T-helper 17 cell (primary cell): ENCODE measurements at places on chromosomes 11 and 22. TPM values are rescaled to one million over a fixed set of nuclear protein-coding genes. Genes with fewer than 3 reads are reported as not detected.

OR6T1 gene
- total RNA-seq, result not detected

ZP1 gene
- not detected for total RNA-seq

KBTBD3 gene
- total RNA-seq, result 4.8 TPM

MMP12 gene
- total RNA-seq, result not detected

GAB4 gene
- total RNA-seq, result not detected

PKP3 gene
- total RNA-seq, result not detected

CLCF1 gene
- total RNA-seq, result 7.3 TPM

IL18 gene
- total RNA-seq, result 0.94 TPM

MRGPRX4 gene
- total RNA-seq, result not detected

APOA5 gene
- not detected for total RNA-seq

BIK gene
- 3.8 TPM for total RNA-seq

MS4A4E gene
- total RNA-seq, result 1.1 TPM

FAT3 gene
- not detected for total RNA-seq

SLC22A25 gene
- total RNA-seq, result not detected

PLET1 gene
- total RNA-seq, result not detected

APOBEC3A gene
- 4.1 TPM for total RNA-seq

DNA sequence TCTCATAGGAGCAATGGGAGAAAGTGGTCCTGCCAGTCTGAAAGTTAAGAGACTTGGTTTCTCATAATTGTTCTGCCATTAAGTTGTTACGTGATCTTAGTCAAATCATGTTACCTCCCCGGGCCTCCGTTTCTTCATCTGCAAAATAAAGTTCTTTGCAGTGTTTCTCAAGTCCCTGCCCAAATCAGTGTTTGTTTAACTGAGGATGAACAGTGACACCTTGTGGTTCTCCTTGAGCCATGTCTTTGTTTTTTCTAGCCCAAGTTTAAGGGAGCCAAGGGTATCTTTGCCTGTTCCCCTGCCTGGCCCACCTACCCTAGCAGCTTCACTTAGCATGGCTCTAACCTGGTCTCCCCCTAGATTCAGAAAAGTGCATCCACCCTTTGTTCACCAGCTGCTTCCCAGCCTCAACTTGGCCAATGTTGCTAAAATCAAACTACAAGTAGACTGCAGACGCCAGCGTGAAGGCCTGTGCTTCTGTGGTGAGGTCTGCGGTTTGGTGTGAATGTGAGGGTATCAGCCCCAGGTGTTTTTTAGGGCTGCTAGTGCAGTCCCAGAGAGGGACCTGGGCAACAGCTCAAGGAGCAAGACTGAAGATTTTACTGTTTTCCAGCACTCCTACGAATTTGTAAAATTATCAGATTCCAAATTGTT is 35.5 kb downstream of the FZD4 start:
- peaks cover 20% of the 10 kb centered on the region for H3K27me3 ChIP-seq
- DNase-seq, result no peak
- no peak overlapping the region for H3K4me3 ChIP-seq
- no peaks in the 10 kb centered on the region for H3K36me3 ChIP-seq

DNA sequence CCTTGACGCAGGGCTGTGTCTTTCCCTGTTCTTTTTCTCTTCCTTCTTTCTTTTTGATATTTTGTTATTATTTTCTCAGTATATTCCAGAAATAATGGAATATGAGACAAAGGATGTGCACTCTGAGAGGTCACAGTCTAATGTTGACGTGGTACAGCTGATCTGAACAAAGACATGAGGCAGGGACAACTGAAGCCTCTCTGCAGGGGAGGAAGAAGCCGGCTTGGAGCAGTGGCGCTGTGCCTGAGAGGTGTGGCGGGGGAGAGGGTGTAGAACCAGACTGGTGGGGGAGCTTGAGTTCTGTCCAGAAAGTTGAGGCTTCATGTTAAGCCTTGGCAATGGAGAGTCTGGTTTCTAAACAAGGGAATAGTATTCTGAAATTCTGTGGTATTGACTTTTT is 34.7 kb downstream of the ADAMTS15 start:
- DNase-seq, result no peak
- no peaks in the 10 kb centered on the region for H3K4me1 ChIP-seq
- no peak overlapping the region for H3K27ac ChIP-seq
- no peaks in the 10 kb centered on the region for H3K36me3 ChIP-seq
- no peak overlapping the region for H3K4me3 ChIP-seq

GRCh38 chr11:22749536-22749935 is 80.1 kb downstream of the SVIP start:
- peaks cover 3% of the 10 kb centered on the region for H3K4me1 ChIP-seq
- H3K4me3 ChIP-seq, result no peak overlapping the region
- peaks cover 17% of the 10 kb centered on the region for H3K27me3 ChIP-seq
- no peak for DNase-seq
- H3K27ac ChIP-seq, result no peak overlapping the region

DNA sequence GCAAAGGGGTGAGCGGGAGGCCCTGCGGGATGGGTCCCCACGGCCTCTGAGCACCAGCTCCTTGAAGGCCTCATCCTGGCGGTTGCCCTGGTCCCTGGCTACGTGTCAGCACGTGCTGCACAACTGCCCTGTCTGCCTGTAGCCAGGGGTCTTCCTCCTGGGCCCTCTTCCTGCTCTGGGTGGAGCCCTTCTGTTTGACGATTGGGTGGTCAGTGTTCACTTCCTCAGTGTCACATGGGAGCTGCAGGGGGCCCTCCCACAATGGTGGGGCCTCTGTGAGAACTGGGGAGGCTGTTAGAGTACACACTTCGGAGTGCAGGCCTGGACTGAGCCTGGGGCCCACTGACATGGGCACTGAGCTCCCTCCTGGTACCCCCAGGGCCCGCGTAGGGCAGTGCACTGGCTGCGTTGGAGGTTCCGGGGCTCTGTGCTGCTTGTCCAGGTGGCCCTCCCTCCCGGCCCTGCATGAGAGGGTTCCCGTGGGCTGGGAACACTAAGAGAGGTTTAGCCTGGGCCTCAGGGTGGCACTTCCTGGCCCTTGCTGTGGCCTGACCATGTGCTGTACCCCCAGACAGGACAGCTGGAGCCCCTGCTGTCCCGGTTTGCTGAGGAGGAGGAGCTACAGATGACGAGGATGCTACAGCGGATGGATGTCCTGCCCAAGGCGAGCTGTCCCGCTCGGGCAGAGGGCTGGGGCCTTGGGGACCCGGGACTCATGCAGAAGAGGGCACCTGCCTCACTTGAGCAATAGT is 13.8 kb downstream of the DGCR6L start:
- H3K27me3 ChIP-seq, result no peaks in the 10 kb centered on the region
- H3K4me1 ChIP-seq, result no peaks in the 10 kb centered on the region
- DNase-seq, result no peak
- no peaks in the 10 kb centered on the region for H3K36me3 ChIP-seq
- H3K4me3 ChIP-seq, result no peak overlapping the region
- H3K27ac ChIP-seq, result no peak overlapping the region

DNA sequence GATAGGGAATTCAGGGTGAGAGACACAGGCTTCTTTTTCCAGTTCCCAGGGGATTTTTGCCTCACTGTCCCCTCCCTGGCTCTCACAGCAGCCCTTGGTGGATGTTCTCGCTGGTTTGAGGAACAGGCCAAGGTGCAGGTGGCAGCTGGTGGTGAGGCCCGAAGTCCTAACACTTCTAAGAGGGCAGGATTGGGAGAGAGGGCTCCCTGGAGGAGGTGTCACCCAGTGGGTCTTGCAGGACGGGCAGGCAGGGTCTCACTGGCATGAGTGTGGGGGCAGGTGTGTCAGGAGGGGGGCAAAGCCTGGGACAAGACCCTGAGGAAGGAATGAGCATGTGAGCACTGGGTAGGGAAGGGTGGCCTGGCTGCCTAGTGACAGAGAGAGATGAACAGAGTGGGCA is 9.2 kb downstream of the ADORA2A start:
- DNase-seq, result no peak
- H3K36me3 ChIP-seq, result peaks cover 6% of the 10 kb centered on the region
- H3K4me3 ChIP-seq, result no peak overlapping the region

DNA sequence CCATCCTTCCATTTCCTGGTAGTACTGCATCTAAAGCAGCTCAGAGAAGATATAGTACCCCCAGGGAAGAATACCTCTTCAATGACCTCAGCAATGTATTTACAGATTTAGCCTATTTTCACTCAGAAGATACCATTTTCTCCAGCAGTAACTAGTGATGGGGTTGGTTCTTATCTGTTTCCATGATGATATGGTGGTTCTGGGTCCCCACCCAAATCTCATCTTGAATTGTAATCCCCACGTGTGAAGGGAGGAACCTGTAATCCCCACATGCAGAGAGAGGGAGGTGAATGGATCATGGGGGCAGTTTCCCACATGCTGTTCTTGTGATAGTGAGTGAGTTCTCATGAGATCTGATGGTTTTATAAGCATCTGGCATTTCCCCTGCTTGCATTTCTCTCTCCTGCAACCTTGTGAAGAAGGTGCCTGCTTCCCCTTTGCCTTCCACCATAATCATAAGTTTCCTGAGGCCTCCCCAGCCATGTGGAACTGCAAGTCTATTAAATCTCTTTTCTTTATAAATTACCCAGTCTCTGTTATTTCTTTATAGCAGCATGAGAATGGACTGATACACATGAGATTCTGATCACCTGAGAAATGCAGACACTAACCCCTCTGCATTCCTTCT is 139.2 kb downstream of the CCDC81 start:
- no peaks in the 10 kb centered on the region for H3K4me1 ChIP-seq
- peaks cover 2% of the 10 kb centered on the region for H3K36me3 ChIP-seq
- H3K27me3 ChIP-seq, result peaks cover 9% of the 10 kb centered on the region
- DNase-seq, result no peak

GRCh38 chr11:1387961-1388762 is 1.6 kb upstream of the BRSK2 start:
- no peak overlapping the region for H3K27ac ChIP-seq
- no peaks in the 10 kb centered on the region for H3K36me3 ChIP-seq
- DNase-seq, result no peak
- peaks cover 22% of the 10 kb centered on the region for H3K27me3 ChIP-seq
- H3K4me1 ChIP-seq, result peaks cover 8% of the 10 kb centered on the region

GRCh38 chr22:16651217-16651616 is 58.6 kb upstream of the CCT8L2 start:
- H3K27ac ChIP-seq, result no peak overlapping the region
- H3K36me3 ChIP-seq, result no peaks in the 10 kb centered on the region
- no peaks in the 10 kb centered on the region for H3K27me3 ChIP-seq
- no peak for DNase-seq
- H3K4me1 ChIP-seq, result no peaks in the 10 kb centered on the region

- peaks cover 2% of the 10 kb centered on the region for H3K36me3 ChIP-seq
- DNase-seq, result no peak
- H3K27ac ChIP-seq, result peak overlapping the region; percentile 89
- no peaks in the 10 kb centered on the region for H3K27me3 ChIP-seq
Observed at GRCh38 chr22:23750367-23750713, 572 bp downstream of the ZNF70 start.

- no peak for DNase-seq
- H3K4me3 ChIP-seq, result no peak overlapping the region
- peaks cover 52% of the 10 kb centered on the region for H3K27me3 ChIP-seq
- no peaks in the 10 kb centered on the region for H3K4me1 ChIP-seq
- peaks cover 3% of the 10 kb centered on the region for H3K36me3 ChIP-seq
Observed at GRCh38 chr11:70643642-70644041, 245.3 kb downstream of the CTTN start.

DNA sequence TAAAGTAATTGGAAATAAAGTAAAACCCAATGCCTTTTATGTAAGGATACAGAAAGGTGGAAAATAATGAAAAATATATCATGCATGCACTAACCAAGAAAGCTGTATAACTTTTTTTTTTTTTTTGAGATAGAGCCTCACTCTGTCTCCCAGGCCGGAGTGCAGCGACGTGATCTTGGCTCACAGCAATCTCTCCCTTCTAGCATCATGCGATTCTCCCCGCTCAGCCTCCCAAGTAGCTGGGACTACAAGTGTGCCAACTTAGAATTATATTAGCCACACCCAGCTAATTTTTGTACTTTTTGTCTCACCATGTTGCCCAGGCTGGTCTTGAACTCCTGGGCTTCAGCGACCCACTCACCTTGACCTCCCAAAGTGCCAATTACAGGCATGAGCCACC is 4.5 kb downstream of the GGT5 start:
- DNase-seq, result no peak
- peaks cover 28% of the 10 kb centered on the region for H3K4me1 ChIP-seq
- no peaks in the 10 kb centered on the region for H3K36me3 ChIP-seq
- peak overlapping the region; percentile 51 for H3K27ac ChIP-seq
- H3K27me3 ChIP-seq, result no peaks in the 10 kb centered on the region
- no peak overlapping the region for H3K4me3 ChIP-seq

DNA sequence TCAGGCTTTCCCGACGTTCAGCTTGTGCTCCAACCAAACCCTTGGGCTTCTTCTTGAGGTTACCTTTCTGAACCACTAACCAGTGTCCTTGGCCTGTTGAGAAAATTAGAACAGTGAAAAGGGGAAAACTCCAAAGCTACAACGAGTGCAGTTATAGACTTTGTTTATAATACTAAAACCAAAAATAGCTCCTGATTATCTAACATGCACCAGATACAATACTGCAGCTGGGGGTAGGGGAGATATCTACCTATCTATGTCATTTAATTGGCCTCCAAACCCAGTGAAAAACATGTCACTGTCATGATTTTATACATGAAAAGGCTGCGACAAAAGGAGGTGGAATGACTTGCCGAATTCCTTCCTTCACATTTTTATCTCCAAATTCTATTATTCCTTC is 11.9 kb downstream of the XRRA1 start:
- no peak for DNase-seq
- H3K4me1 ChIP-seq, result peaks cover 6% of the 10 kb centered on the region
- H3K36me3 ChIP-seq, result peaks cover 22% of the 10 kb centered on the region
- H3K4me3 ChIP-seq, result no peak overlapping the region

- no peaks in the 10 kb centered on the region for H3K36me3 ChIP-seq
- no peak overlapping the region for H3K4me3 ChIP-seq
Observed at GRCh38 chr11:3201112-3201581, 17.5 kb downstream of the MRGPRG start.

DNA sequence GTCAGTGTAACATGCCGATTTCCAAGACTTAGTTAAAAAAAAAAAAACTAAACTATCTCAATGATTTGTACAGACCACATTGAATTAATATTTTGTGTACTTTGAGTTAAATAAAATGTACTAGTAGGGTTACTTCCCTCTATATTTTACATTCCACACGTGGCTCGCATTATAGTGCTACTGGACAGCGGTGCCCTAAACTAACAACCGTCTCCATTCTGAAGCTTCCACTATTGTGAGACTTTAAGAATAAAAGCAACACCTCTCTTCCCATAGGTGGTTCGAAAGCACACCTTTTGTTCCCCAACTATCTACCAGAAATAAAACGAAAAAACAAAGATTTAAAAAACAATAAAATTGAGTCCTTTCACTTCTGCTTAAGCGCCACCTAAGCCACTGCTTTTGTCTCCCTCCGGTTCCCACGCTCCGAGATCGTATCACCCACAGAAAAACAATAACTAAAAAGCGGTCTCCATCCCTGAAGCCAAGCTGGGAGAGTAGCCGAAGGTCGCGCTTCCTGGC is 380 bp upstream of the TTC17 start:
- peak overlapping the region; percentile 99 for H3K4me3 ChIP-seq
- no peak for DNase-seq
- H3K4me1 ChIP-seq, result peaks cover 29% of the 10 kb centered on the region
- peak overlapping the region; percentile 95 for H3K27ac ChIP-seq
- H3K36me3 ChIP-seq, result no peaks in the 10 kb centered on the region
- no peaks in the 10 kb centered on the region for H3K27me3 ChIP-seq

- H3K27ac ChIP-seq, result peak overlapping the region; percentile 77
- no peaks in the 10 kb centered on the region for H3K27me3 ChIP-seq
- H3K4me1 ChIP-seq, result peaks cover 61% of the 10 kb centered on the region
- H3K4me3 ChIP-seq, result no peak overlapping the region
- no peaks in the 10 kb centered on the region for H3K36me3 ChIP-seq
- no peak for DNase-seq
Observed at GRCh38 chr22:38311323-38311620, 6.0 kb downstream of the CSNK1E start.
